BJ (cell line): ENCODE measurements at places on chromosomes 6 and 20.

GRCh38 chr6:56868687-56869086 is 86.2 kb upstream of the BEND6 start:
- DNase-seq = peak; percentile 55

DNA sequence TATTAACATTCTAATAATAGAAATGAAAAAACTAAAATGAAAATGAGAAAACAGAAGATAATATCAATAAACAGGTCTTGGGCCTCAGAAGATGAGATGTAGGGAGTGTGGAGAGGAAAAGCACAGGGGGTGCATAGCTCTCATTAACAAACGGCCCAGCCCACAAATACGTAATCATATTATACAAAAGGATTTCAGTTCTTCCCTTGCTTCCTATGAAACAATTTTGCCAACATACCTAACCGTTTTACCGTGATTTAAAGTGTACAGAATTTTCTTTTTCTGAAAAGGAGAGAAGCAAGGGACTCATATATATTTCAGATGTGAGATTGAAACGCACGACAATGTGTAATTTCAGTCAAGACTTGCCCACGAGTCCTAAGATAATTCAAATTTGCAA is 136.0 kb downstream of the HFE start:
- no peak for DNase-seq

- no peak for DNase-seq
Observed at GRCh38 chr6:108476847-108477430, 83.8 kb upstream of the FOXO3 start.

DNA sequence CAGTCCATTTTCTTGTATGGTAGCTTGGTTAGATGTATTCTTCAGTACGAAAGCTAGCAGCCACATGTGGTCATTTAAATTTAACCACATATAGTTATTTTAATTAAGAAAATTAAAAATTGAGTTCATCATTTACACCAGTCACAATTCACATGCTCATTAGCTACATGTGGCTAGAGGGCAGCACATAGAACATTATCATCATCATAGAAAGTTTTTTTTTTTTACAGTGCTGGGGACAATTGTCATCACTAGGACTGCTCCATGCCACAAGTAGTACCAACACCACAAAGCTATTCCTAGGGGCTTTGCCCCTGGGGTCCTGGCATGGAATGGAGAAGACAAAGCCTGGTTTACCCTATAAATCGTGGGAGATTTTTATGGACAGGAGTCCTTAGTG is 30.5 kb downstream of the PLCB4 start:
- DNase-seq = no peak

DNA sequence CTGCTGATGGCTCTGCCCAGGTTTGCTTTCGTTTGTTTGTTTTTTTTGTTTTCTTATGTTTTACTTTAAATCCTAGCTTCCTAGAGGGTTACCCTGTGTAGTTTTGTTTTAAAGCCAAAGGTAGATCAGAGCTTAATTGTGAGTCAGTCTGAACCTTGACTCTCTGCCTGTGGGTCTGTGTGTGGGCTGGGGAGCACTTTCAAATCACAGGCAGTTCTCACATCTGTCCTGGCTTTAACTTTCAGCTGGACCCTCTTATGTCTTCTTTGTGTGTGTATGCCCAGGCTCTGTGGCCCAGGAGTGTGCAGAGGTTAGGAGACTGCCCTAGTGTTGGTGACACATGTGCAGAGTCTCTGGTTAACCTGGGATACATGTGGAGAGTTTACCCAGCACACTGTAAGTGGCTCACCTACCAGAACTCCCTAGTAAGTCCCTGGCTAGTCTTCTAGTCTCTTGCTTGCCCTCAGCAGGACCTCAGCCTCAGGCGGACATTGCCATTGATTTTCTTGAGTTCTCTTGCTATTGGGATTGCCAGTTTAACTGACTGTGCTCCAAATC is 19.0 kb downstream of the HIVEP1 start:
- no peak for DNase-seq

DNA sequence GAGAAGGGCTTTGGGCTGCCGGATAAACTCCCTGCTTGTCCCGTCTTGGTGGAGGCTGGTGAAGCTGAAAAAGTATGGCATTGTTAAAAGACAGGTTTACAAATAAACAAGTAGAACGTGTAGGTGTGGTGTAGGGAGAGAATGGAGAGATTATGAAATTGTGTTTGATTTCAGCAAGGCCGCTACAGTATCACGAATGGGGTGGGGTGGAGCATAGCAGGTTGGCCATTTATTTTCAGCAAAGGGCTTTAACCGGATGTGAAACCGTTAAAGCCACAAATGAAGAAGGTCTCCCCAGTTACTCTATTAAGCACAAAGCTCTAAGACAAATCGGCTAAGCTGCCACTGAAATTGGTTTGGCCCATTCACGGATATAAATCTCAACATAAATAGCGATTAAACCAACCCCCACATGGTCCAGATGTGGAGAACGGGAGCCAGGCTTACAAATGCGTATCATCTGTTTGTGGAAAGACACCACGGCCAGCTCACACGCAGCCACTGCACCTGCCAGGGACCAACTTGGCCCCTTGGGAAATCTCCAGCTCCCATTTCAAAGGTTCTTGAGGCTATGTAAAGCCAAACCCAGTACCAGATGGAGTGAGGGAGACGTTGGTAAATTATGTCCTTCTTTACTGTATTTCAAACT is 94.0 kb downstream of the ZMYND8 start:
- DNase-seq = no peak

DNA sequence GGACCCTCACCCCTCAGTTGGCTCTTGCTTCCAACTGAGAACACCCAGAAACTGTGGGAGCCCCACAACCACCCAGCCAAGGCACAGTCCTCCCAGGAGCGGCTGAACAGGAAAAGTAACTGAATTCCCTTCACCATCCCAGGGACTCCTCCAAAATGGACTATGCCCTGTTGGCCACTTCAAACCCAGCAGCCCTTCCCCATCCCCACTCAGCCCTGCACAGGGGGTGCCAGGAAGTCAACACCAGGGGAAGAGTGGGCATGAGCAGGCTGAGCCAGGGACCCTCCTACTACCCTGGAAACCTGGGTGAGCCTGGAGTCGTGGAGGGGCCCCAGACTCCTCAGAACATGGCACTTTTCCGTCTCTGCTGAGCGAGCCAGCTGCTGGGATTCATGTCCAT is 10.3 kb downstream of the GUCA1B start:
- DNase-seq = no peak

- DNase-seq = no peak
Observed at GRCh38 chr6:132261354-132261753, 139.9 kb downstream of the MOXD1 start.

GRCh38 chr6:11374036-11375010 is 141.9 kb upstream of the NEDD9 start:
- no peak for DNase-seq

- DNase-seq = no peak
Observed at GRCh38 chr6:89350281-89350966, 2.1 kb downstream of the UBE2J1 start.

DNA sequence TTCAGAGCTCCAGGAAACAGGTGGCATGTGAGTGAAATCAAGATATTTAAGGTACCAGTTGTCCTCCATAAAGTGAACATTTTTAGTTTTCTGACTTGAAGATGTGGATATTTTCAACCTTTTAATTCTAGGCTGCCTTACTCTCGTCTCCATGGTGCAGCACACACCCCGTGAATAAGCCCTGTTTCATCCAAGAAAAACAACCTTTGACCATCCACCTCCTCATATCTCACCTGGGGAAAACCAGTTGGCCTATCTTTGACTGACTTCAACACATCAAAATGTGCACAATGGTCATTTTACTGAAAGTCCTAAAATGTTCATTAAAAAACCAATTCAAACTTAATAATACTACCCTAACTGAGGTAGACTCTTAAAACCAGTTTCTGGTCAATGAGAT is 73.8 kb upstream of the CD2AP start:
- DNase-seq = no peak

DNA sequence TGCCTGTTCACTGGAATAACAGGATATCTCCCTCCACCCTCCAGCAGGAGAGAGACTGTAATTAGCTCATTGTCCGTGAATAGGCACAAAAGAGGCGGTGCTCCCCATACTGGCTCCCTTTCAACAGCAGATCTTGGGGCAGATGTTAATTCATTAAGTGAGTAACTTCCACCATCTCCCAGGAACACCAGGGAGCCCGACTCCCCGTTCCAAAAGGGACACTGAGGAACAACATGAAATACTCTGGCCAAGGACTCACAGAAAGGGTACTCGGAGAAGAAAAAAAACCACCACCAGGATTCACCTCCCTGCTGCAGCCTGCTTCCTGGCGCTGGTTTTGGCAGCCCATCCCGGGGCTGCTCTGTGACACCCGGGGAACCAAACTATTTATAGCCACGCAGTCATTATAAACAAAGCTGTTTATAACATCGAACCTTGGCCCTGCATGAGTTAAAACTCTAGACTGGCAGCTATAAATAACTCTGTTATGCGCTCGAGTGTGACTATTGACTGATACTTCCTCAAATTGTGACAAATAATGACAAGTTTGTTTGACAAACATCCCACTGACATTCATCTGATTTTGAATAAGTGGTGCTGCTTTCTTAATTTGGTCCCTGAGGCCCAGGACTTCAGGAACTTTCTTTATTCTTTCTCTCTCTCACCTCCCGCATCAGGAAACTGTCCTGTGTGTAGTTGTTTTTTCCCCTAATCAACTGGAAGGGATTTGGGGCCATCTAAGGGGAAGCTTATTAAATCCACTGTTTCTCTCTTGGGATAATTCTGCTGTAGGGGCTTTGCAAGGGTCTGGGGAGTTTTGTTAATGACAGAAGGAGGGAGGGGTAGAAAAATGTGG is 521.6 kb downstream of the CD83 start:
- DNase-seq = no peak

DNA sequence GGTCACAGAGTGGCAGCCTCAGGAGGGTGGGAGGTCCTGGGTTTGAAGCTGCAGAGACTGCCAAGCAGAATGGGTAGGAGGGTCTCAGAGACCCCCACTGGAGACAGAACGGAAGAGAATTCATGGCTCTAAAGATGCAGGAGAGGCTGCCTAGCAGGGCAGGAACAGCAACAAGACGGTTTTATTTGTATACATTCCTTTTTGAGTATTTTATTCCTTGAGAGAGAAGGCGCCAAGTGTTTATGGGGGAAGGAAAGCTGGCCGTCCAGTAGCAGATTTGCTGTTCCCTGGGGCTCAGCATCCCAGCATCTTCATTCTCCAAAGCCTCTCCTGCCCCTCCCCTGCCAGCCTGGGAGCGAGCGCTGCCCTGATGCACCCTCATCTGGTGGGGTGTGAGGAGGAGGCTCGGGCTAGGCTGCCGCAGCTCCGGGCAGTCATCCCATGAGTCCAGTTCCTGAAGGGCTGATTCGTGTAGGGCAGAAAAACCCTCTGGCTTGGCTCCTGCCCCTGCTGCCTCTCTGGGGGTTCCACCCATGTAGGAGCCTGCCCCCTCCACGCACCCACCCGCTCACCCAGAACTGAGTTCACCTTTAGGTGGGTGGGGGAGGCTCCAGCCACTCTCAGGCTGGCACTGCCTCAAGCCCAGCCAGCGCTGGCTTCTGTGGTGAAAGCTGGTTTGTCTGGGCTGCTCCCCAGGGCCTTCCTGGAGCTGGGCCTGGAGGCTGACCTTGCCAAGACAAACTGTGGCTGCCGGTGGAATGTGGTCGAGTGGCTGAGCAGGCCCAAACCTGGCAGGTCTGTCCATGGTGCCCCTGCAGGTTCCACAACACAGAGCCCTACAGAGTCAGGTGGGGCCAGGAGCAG is 32.4 kb downstream of the CPXM1 start:
- DNase-seq = no peak

DNA sequence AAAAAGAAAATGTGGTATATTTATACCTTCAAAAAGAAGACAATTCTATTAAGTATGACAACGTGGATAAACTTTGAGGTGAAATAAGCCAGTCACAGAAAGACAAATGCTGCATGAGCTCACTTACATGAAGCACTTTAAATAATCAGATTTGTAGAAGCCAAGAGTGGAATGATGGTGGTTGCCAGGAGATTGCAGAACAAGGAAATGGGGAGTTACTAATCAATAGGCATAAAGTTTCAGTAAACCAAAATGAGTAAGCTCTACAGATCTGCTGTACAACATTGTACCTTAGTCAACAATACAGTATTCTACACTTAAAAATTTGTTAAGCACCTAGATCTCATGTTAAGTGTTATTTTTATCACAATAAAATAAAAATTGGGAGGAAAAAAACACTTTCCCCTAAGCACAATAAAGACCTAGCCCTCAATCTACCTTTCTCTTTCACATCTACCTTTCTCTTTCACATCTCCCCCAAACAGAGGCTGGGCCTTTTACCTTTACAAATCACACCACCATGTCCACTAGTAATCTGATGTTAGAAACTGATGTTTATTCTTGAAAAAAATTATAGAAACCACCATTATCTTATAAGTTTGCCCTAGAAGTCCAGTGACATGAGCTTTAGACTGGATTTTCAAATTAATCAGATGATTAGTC is 73.9 kb downstream of the PKIB start:
- DNase-seq = no peak

DNA sequence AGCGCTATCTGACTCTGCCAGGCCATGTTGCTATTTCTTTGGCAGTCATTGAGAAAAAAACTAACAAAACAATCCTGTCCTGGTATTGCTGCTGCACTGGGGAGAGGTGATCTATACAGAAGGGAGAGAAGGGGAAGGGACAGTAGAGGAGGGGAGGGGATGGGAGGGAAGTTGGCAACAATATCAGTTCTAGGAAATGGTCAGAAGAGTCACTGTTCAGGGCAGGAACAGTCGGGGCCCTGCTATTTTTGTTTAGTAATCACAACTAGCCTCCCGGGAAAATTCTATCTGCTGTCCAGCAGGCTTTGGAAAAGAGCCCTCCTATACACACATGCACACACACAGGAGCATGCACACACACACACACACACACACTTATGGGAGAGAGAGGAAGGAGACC is 142.3 kb upstream of the CARMIL1 start:
- no peak for DNase-seq

DNA sequence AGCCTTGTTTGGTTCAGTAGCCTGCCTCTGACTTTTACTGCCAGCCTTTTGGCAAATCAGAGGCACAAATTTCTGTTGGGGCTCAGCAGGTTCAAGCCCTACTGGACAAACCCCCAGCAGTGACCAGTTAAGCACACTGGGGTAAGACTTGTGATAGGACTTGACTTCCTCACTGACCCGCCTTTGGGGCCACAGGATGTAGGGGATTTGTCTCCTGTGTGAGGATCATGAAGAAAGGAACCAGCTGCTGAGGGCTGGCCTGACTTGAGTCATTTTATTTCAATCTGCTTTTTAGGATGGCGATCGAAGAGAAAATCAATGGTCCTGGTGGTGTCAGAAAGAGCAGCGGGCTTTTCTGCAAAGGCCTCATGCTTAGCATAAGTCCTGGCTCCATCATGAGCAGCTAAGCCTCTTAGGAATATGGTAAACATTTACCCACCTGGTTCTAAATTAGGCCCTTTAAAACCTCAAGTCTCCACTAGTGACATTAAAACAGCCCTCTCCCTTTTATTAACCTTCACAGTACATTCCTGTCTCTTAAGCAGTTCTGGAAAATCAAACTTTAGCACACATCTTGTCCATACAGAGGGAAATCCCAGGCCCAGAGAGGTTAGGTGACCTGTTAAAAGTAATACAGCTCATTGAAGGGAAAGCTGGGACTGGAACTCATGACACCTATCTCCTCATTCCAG is 16.6 kb downstream of the CHMP4B start:
- no peak for DNase-seq
